ENCODE measurements at places on chromosomes 5 and 9.

- DNase-seq, result no peak
Measured at GRCh38 chr5:56449071-56449640, 216.0 kb upstream of the ANKRD55 start.

DNA sequence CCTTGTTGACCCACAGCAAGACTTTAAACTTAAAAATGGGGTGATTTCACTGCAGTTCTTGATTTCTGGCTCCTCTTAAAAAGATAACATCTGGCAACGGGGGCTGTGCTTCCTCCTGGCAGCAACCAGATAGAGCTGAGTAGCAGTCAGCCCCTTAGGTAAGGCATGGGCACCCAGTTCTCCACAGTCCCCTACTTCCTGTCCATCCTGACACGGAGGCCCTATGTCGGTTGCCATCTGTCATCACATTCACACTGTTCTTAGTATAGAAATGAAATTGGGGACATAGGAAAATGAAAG lies 11.7 kb downstream of the CD74 start:
- DNase-seq, result no peak

- no peak for DNase-seq
Measured at GRCh38 chr5:72687288-72687687, 129.2 kb upstream of the TNPO1 start.

- no peak for DNase-seq
Measured at GRCh38 chr9:115849679-115850412, 303.7 kb upstream of the PAPPA start.

DNA sequence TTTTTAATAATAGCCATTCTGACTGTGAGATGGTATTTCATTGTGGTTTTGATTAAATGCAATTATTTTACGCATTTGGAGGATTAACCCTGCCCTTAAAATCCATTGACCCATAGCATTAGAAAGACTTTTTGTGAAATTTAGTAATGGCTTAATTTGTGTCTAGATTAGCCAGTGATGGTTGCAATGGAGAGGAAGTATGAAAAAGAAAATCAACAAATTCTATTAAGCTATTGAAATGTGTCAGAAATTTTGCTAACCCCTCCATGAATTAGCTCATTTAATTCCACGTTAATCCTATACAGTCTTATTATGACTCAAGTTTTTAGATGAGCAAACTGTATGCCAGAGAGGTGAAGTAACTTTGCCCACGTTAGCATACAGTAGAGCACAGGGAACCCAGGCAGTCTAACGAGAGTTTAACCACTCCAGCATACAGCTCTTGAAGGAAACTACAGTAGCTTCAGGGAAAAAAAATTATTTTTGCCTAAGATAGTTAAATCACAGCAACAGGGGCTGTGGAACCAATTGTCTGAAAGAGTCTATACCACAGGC lies 158.2 kb upstream of the PPP2R2B start:
- no peak for DNase-seq

DNA sequence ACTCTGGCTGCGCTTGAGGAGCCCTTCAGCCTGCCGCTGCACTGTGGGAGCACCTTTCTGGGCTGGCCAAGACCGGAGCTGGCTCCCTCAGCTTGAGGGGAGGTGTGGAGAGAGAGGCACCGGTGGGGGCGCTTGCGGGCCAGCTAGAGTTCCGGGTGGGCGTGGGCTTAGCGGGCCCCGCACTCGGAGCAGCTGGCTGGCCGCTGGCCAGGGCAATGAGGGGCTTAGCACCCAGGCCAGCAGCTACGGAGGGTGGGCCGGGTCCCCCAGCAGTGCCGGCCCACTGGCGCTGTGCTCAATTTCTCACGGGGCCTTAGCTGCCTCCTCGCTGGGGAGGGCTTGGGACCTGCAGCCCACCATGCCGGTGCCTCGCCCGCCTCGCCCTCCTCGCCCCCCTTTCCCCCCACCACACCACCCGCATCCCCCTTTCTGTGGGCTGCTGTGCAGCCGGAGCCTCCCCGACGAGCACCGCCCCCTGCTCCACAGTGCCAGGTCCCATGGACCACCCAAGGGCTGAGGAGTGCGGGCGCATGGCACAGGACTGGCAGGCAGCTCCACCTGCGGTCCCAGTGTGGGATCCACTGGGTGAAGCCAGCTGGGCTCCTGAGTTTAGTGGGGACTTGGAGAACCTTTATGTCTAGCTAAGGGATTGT lies 954.5 kb downstream of the DTWD2 start:
- DNase-seq, result no peak

DNA sequence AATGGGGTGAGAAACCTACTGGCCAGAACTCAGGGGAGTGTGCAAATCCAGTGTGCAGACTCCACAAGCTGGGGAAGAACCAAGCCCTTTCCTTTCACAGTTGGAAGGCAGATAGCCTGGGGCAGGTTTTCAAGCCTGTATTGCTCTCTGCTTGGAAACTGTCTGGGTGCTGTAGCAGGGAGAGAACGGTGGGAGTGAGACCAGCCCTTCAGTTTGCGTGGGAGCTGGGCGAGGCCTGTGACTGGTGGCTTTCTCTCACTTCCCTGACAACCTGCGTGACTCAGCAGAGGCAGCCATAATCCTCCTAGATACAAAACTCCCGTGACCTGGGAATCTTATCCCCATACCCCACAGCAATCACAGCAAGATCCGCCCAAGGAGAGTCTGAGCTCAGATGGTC lies 44.9 kb upstream of the SNCAIP start:
- DNase-seq, result no peak

DNA sequence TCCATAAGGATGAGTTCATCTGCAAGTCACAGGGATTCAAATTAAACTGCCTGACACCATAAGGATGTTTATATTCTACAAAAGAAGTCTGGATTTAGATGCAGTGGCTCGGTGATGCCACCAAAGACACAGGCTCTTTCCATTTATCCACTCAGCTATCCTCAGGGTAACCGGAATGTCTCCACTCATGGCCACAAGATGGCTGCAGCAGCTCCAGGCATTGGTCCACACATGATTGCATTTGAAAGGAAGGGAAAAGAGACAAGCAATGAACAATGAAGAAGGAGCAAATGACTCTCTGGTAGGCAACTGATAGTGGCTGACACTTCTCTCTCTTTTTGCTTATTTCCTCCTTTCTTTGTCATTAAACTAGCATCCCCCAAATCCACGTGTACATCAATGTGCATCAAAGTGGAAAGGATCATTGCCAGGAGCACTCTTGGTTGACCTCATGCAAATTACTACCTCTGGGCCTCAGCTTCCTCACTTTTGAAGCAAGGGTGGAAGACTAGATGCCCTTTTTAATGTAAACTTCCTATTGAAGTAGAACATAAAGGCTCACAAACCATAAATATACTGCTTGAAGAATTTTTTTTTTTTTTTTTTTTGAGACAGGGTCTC lies 7.2 kb upstream of the SNX30 start:
- DNase-seq, result no peak

DNA sequence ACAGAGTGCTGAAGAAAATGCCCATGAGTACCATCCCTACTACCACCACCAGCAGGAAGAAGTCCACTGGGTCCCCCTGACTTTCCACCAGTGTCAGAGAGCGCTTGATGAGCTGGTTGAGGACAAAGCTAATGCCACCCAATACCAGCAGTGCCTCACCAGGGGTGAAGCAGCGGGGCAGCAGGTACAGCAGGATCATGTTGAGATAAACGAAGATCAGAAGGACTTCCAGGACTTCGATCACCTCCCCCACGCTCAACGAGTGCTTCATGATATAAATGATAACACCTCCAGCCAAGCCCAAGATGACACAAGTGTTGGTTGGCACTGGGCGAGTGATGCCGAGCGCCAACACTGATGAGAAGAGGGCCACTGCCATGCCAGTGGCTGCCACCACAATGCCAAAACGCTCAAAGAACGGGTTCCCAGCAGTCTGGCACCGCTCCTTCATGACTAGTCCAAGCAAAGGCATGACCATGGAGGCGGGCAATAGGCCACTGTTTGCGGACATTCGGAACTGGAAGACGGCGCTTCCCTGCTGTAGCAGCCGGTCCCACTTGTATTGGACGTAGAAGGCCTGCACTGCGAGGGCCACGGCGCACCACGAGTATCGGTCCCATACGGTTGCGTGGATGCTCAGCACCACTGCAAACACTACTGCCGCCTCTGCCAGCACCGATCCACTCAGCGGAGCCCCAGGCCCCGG lies 679 bp downstream of the DOLK start:
- DNase-seq, result no peak

- no peak for DNase-seq
Measured at GRCh38 chr5:133205204-133205603, 153.4 kb downstream of the HSPA4 start.

GRCh38 chr5:138841531-138841930 lies 33.6 kb downstream of the LRRTM2 start:
- DNase-seq, result no peak

- no peak for DNase-seq
Measured at GRCh38 chr9:83271665-83272071, 208.7 kb upstream of the RASEF start.

DNA sequence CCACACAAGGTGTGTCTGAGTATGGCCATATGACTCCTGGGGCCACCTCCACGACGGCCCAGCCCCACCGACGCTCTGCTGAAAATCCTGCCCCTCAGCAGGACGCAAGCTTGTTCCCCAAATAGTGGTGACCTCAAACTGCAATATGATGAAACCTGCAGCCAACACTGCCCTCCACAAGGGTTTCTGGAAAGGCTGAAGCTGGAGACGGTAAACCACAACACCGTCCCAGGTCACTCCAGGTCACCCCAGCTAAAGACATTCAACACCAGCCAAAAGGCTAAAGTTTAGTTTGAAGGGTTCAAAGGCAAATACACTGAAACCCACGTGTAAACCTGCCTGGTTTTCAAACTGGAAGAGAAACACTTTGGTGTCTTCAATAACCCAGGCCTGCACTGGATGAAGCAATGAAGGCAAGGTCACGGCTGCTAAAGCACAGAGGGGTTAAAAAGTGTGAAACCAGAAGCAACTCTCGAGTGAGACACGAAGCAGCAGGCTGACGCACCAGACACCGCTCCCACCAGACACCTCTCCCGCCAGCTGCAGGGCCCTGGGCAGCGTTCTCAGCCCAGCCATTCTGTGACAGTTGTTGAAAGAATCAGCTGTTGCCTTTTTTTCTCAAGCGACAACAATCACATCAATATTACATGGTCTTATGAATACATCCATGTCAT lies 1.8 kb upstream of the LHX3 start:
- no peak for DNase-seq

GRCh38 chr5:14184725-14185124 lies 41.6 kb downstream of the TRIO start:
- no peak for DNase-seq

DNA sequence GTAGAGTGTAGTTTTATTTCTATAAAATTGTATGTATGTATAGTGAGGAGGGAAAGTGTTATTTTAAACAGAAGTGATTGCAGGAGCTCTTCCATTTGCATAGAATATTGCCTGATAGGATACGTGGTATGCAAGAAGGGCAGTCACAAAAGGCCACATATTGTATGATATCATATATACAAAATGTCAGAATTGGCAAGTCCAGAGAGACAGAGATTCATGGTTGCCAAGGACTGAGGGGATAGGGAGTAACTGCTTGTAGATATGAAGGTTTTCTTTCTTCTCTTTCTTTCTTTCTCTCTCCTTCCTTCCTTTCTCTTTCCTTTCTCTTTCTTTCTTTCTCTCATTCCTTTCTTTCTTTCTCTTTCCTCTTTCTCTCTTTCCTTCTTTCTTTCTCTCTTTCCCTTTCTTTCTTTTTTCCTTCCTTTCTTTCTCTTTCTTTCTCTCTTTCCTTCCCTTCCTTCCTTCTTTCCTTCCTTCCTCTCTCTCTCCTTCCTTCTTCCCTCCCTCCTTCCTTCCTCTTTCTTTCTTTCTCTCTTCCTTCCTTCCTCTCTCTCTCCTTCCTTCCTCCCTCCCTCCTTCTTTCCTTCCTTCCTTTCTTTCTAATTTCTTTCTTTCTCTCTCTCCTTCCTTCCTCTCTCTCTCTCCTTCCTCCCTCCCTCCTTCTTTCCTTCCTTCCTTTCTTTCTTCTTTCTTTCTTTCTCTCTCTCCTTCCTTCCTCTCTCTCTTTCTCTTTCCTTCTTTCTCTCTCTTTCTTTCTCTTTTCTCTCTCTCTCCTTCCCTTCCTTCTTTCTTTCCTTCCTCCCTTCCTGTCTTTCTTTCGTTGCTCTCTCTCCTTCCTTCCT lies 24.5 kb upstream of the WDR38 start:
- DNase-seq, result no peak

- no peak for DNase-seq
Measured at GRCh38 chr5:177194268-177194667, 60.7 kb downstream of the NSD1 start.

- DNase-seq, result no peak
Measured at GRCh38 chr5:171310212-171310818, 1.3 kb downstream of the TLX3 start.

GRCh38 chr5:746258-746761 lies 38.2 kb downstream of the ZDHHC11B start:
- DNase-seq, result no peak

- DNase-seq, result no peak
Measured at GRCh38 chr5:134141331-134142050, 27.0 kb downstream of the TCF7 start.

DNA sequence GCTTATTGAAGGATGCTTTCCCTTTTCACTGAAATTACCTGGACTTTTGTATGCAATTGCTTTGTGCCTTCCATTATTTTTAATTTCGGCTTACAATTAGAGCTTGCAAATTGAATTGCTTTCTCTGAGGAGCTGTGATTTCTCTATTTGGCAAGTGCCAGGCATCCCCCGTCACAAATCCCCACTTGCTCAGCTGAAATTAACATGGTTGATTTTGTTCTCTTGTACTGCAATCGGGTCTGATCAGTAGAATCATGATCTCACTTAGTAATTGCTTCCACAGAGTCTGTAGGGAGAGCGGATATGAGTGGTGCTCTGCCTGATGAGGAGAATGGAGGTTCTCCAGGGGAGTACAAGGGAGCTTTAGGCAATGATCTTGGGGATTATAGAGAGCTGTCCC lies 495.5 kb upstream of the SGCD start:
- no peak for DNase-seq
